Motor neuron (in vitro differentiated cells): ENCODE measurements at places on chromosomes 2 and 18. TPM values are rescaled to one million over a fixed set of nuclear protein-coding genes. Genes with fewer than 3 reads are reported as not detected.

Gene PDE11A
- 6.9 TPM in 2 replicates for total RNA-seq

Gene MFF
- total RNA-seq = 97.7 and 103 TPM in 2 replicates

Gene AMER3
- total RNA-seq = 7.7 and 9.2 TPM in 2 replicates

Gene GKN1
- total RNA-seq = not detected in 2 replicates

Gene DOK6
- total RNA-seq = 11.8 and 13.2 TPM in 2 replicates

Gene TRIB2
- total RNA-seq = 94.8 and 108 TPM in 2 replicates

Gene RUFY4
- total RNA-seq = 0.31 and 1.6 TPM in 2 replicates

Gene SERPINB11
- total RNA-seq = 0.42 TPM in 1 of 2 replicates, not detected in the other

Gene DUSP2
- total RNA-seq = 0.56 and 1.5 TPM in 2 replicates

Gene IL36B
- total RNA-seq = 4.9 and 5.1 TPM in 2 replicates

Gene SPATA3
- not detected in 2 replicates for total RNA-seq

DNA sequence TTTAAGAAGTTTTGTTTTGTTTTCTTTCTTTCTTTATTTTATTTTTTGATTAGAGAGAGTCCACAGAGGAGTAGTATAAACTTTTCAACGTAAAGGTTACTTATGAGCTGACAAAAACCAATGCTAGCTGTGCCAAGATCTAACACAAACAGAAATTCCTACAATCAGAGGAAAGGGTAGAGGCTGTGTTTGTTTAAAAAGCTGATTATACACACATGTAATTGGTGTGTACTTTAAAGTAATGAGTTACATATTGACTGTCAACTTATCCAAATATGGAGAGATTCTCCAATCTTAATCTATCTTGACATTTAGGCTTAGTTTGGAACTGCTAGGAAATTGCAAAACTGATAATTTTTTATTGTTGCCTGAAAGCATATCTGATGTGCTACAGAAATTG lies 63.7 kb upstream of the FAM110C start:
- ATAC-seq = no peak

GRCh38 chr2:174863183-174863582 lies 98.9 kb upstream of the CHRNA1 start:
- ATAC-seq = no peak

- ATAC-seq = no peak
Observed at GRCh38 chr2:61420991-61421544, 49.8 kb downstream of the USP34 start.

DNA sequence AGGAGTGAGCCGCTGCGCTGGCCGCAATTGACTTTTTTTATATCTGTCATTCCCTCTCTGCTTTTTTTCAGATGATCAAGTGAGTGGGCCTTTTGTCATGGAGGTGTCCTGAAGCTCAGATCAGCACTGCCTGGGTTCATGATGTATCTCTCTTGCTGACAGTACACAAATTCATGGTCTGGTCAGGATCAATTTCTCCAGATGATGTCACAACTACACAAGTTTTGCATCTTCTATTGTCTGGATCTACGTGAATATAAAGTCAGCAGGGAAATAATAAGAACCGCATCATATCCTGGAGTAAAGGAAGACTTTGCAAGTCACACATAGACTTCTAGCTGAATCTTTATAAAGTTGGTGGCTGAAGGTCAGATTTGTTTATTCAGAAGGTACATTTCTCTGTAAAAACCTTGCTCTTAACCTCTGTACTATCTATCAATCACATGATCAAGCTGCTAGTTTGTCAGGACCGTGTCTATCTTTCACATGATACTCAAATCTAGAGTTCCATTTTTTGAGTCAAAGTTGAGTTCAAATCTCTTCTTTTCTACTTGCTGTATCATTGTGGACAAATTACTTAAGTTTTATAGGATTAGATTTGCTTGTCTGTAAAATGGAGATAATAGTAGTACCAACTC lies 13.1 kb upstream of the CD28 start:
- no peak for ATAC-seq

GRCh38 chr2:221074238-221074637 lies 497.9 kb downstream of the EPHA4 start:
- no peak for ATAC-seq

DNA sequence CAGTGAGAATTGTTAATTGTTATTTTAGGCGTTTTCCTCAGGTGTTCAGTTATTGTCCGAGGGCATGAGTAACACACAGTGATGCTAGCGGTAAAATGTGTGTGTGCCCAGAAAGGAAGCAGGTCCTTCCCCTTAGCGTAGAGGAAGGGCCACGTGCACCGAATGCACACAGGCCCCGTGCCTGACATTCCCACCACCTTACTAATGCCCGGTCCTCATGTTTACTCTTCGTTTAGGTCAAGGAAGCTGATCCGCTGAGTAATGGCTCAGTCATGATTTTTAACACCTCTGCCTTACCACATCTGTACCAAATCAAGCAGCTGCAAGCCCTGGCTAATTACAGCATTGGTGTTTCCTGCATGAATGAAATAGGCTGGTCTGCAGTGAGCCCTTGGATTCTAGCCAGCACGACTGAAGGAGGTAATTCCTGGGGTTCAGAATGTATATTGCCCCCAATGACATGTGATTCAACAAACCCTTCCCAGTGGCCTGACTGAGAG lies 76.7 kb downstream of the MERTK start:
- ATAC-seq = no peak

- ATAC-seq = peak; percentile 94
Observed at GRCh38 chr2:104746858-104747257, 107.1 kb upstream of the POU3F3 start.

DNA sequence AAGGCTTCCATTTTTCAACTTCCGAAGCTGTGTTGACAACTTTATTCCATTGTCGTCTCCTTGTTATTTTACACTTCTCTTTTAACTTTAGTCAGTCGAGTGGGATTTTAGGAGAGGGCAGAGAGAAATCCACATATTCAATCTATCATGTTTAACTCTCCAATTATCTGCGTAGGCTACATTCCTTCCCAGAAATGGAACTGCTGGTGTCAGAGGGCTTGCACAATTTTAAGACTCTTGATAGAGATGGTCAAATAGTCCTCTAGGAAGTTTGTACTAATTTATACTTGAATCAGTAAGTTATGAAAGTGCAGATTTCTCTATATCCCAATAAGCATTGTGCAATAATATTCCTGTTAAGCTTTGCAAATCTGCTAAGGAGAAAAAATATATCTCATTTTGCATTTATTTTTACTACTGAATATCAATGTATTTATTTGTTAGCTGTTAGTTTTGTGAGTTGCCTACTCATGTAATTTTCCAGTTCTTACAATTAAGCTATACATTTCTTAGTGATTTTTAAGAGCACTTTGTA lies 95.6 kb downstream of the CYP26B1 start:
- ATAC-seq = no peak

GRCh38 chr2:109266998-109267854 lies 138.2 kb downstream of the SH3RF3 start:
- peak; percentile 49 for ATAC-seq

- ATAC-seq = no peak
Observed at GRCh38 chr18:27263369-27263768, 78.3 kb upstream of the CHST9 start.

- ATAC-seq = no peak
Observed at GRCh38 chr18:74892066-74892627, 294.5 kb downstream of the ZNF407 start.

GRCh38 chr2:223944166-223944702 lies 901 bp downstream of the WDFY1 start:
- peak; percentile 54 for ATAC-seq

- no peak for ATAC-seq
Observed at GRCh38 chr18:2482706-2483475, 88.4 kb downstream of the METTL4 start.

GRCh38 chr2:84302513-84303412 lies 156.3 kb downstream of the SUCLG1 start:
- peak; percentile 98 for ATAC-seq

DNA sequence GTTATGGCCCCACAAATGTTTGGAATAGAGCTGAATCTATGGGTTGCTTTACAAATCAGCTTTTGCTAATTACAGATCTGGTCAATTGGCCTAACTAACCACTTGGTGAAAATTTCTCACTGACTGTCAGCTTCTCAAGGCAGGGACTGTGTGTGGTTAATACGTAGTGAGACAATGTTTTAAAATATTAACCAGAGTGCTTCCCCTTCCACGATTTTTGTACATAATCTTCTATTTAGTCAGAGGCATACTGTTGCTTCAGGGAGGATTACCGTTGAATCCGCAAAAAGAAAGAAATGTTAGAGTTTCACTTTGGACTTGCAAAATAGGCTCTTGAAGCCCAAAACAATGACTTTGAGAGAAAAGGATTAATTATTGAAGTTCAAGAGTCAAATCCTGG lies 14.9 kb upstream of the KCNS3 start:
- no peak for ATAC-seq

GRCh38 chr2:176174824-176175708 lies 13.4 kb upstream of the HOXD1 start:
- ATAC-seq = peak; percentile 45

DNA sequence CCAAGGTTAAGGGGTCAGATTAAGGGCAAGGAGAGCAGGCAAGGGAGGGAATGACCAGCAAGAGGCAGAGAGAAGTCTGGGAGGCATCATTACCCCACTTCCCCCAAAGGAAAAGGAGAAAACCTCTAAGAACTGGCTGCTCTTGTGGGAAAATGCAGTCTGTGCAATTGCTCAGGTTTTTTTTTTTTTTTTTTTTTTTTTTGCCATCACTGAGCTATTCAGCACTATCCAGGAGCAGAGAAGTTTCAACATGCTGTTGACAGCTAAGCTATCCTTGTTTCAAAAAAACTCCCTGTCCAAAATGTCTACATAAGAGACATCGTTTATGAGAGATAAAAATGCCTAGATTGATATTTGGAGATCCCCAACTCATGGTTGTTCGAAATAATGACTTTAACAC lies 345.4 kb downstream of the TDRD15 start:
- no peak for ATAC-seq

DNA sequence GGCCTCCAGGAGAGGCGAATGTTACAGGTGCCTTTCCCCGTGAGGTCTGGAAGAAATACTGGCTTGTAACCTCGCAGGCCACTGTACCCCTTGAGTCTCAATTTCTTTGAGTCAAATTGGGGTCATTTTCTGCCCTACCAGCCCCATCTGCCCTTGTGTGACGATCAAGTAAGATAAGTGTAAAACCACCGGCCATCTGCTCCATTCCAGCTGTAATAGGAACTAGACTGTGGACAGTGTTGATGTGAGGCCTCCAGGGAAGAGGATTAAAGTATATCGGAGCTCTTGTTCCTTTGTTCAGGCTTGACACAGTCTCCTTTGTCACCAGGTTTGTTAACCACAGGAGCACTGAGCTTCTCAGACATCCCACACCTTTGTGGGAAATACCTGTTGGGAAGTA lies 65.6 kb downstream of the MRPS9 start:
- ATAC-seq = no peak

GRCh38 chr2:189821953-189822748 lies 37.9 kb downstream of the PMS1 start:
- ATAC-seq = no peak

- no peak for ATAC-seq
Observed at GRCh38 chr18:76823161-76823538, 793 bp downstream of the ZNF236 start.

- no peak for ATAC-seq
Observed at GRCh38 chr2:112151701-112152440, 13.7 kb downstream of the FBLN7 start.

- no peak for ATAC-seq
Observed at GRCh38 chr2:108906403-108907077, 82.5 kb downstream of the EDAR start.

DNA sequence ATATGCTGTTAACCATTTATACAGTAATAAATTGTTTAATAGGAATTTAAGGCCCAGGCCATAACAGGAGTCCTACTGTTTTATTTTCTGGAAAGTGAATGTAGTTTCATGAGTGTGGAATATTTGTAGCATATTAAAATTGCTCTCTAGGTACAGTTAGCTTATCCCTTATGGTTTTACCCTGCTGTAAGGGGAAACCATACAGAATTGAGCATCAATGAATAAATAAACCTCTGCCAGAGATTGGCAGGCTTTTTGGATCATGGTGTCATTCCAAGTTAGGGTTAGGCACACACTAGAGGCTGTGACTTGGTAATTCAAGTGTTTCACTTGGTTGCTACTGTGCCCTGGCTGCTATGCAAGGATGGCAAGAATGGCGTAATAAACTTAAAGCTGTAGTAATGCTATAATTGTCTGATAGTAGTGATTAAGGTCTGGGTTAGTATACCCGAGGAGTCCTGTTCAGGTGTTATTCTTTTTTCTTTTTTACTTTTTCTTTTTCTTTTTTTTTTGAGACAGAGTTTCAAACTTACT lies 30.4 kb downstream of the BMPR2 start:
- no peak for ATAC-seq
